Neuronal stem cell (in vitro differentiated cells): ENCODE measurements at places on chromosomes 1 and 21.
A peak's percentile ranks its signal among the peaks of the same experiment; 100 is the strongest.

- DNase-seq: peak; percentile 39
These were observed 49.8 kb upstream of the RIPK4 start for GRCh38 chr21:41816583-41817165.

- no peak for DNase-seq
These were observed 94.5 kb downstream of the SYT2 start for GRCh38 chr1:202615501-202616354.

GRCh38 chr1:65812065-65812464, 19.4 kb downstream of the PDE4B start:
- no peak for DNase-seq

DNA sequence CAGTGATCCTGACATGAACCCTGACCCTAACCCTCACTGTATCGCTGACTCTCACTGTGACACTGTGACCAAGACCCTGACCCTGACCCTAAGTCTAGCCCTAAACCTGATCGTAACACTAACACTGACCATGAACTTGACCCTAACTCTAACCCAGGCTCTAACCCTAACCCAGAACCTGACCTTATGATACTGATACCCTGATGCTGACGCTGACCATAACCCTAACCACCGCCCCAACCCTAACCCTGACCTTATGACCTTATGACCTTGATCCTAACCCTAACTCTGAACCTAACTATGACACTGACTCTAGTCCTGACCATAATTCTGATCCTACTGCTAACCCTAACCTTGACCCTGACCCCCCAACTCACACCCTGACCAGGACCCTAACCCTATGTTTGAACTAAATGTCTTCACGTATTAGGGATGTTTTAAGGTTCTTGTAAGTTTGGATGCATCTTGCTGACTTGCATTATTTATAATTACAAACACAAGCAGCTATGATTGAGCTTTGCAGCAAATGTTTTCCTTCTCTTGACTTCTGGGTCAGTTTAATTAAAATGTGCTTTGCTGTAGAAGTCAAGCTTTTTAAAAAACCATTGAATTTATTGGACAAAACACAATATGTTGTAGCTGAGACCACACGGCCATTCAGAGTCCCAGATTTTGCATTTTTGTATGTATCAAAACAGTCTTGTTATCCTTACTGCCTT, 23.9 kb upstream of the PRSS38 start:
- DNase-seq: no peak

- DNase-seq: no peak
These were observed 1.5 kb downstream of the STYXL2 start for GRCh38 chr1:167095368-167095767.

- no peak for DNase-seq
These were observed 14.0 kb downstream of the PMF1 start for GRCh38 chr1:156226782-156227181.

- DNase-seq: no peak
These were observed 104.9 kb downstream of the EPHB2 start for GRCh38 chr1:22815421-22816066.

GRCh38 chr21:32203877-32204480, 74.9 kb downstream of the MIS18A start:
- DNase-seq: no peak

DNA sequence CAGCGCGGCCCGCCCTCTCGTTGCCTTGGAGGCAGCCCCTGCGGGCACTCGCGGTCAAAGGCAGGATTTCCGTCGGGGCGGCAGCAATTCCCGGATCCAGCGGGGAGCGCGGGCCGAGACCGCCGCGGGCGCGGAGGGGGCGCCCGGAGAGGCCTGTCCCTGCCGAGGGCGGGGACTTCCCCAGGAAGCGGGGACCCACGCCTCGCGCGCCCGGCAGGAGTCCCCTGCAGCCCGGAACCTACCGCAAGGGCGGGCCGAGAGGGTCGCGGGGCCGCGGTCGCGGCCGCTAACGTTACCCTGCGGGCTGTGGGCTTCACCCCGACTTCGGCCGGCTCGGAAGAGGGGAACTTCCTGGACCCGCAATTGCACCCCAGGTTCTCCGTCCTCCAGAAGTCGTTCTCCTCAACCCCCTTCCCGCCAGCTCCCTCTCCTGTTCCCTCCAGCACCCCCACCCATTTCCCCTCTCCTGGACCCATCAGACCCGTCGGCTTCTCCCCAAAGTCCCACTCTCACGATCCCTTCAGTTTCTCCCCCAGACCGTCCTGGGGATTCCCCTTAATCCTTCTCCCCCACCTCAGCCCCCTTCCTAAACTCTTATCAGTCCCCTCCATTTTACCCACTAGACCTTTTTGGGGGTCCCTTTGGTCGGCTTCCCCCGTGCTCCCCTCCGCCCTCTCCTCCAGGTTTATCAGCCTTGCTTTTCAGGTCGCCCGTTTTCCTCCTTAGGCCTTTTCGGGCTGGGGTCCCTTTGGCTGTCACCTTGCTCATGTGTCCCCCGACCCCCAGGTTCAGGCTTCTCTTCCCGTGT, 604 bp downstream of the FGR start:
- DNase-seq: no peak

DNA sequence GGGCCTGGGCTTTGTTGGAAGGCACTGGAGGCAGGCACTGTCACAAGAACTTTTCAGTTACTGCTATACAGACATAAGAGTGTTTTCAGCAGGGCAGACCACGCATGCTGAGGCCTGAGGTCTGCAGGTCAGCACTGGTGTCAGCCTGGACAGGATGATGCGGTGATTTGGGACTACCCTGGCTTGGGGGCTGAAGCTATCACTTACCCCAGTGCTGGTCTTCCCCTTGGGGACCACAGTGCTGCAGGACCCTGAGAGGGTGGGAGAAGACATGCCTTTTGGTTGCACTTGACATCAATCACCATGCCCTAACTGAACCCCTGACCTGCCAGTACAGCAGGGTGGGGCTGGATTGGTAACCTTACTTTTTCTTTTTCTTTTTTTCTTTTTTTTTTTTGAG, 9.2 kb downstream of the DMRTB1 start:
- no peak for DNase-seq

GRCh38 chr1:108561689-108562326, 1.9 kb downstream of the EEIG2 start:
- no peak for DNase-seq

DNA sequence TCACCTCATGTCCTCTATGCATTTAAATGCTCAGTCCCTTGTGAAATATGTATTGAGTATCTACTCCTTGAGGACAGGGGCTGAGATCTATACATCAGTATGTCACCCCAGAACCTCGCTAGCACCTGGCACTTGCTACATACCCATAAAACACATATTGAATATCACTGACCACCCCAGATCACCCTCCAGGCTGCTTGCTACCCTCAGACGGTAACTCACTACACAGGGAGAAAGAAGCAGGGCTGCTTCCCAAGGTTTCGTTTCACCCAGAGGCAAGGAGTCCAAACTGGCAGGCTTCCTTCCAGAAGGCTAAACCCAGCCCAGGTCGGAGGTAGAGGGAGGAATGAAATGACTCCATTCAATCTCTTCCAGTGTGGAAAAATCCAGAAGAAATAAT, 8.5 kb downstream of the INKA2 start:
- DNase-seq: no peak

- no peak for DNase-seq
These were observed 15.4 kb upstream of the VSIG8 start for GRCh38 chr1:159877695-159878444.

DNA sequence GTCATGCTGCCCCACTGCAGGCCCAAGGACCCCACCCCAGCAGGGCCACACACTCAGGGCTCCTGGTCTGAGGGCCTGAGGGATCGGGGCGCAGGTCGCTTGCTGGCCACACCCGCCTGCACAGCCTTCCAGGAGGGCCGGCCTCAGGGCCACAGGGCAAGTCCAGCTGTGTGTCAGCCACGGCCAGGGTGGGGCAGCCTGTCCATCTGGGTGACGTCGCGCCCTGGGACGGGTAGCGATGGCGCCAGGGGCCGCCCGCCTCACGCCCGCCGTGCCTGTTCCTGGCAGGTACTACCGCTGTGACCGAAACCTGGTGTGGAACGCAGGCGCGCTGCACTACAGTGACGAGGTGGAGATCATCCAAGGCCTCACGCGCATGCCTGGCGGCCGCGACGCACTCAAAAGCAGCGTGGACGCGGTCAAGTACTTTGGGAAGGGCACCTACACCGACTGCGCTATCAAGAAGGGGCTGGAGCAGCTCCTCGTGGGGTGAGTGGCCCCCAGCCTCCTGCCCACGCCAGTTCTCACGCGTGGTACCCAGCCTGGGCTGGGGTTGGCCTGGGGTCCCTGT, 2.5 kb downstream of the COL6A1 start:
- DNase-seq: no peak

- DNase-seq: peak; percentile 5
These were observed 1211.0 kb upstream of the ADGRL4 start for GRCh38 chr1:80217377-80217986.

DNA sequence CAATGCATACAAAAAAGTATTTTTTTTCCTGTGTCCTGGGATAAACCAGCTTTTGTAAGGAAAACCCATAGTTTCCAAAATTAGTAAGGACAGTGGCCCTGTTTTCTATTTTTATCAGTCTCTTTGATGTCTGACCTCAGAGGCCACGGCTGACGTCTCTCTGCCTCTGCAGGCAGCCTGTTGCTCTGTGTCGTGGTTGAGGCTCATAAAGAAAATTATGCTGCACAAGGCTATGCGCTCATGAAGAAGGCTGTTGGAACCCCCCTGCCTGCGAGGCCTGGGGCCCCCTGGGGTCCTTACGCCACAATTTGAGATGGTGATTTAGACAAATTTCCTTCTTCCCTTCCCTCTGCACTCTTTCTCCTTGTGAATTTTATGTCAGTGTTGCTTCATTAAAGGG, 48.9 kb downstream of the AGPAT3 start:
- no peak for DNase-seq

DNA sequence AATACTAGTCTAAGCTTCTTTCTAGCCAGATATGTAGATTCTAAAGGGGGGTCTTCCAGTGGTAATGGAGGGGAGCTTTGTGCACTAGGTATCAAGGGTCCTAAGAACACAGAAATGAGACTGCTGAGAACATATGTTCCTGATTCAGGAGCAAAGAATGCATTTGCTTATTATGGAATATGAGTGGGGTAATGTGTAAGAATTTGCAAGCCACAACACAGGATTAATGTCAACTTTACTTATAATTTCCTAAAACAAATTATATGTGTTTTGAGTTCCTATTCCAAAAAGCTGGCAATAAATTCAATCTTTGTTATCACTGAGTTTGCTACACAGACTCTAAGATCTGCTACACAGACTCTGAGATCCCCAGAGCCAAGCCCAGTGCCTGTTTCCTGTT, 357.0 kb upstream of the PTBP2 start:
- no peak for DNase-seq

GRCh38 chr1:152110860-152111514, 4.3 kb downstream of the TCHH start:
- peak; percentile 20 for DNase-seq

DNA sequence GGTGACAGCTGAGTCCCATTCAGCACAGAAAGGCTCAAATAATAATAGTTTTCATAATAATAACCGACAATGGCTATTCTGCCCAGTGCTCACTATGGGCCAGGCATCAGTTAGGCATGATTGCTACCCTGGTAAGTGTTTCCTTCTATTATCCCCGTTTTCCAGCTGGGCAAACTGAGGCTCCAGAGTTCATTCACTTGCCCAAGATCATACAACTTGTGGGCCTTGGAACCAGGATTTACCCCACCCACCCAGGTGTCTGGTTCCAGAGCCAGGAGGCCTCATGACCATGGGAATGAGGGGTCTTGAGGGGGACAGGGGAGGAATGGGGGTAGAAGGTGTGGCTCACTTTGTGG, 518 bp downstream of the PLOD1 start:
- no peak for DNase-seq

GRCh38 chr21:26005464-26005863, 165.1 kb downstream of the APP start:
- no peak for DNase-seq

GRCh38 chr1:93784538-93784937, 94.5 kb downstream of the DNTTIP2 start:
- DNase-seq: no peak

GRCh38 chr1:78240191-78240590, 194.4 kb downstream of the GIPC2 start:
- DNase-seq: no peak

GRCh38 chr1:206649261-206649921, 14.1 kb downstream of the DYRK3 start:
- DNase-seq: no peak

GRCh38 chr1:178382372-178382771, 114.4 kb downstream of the CLEC20A start:
- DNase-seq: no peak

DNA sequence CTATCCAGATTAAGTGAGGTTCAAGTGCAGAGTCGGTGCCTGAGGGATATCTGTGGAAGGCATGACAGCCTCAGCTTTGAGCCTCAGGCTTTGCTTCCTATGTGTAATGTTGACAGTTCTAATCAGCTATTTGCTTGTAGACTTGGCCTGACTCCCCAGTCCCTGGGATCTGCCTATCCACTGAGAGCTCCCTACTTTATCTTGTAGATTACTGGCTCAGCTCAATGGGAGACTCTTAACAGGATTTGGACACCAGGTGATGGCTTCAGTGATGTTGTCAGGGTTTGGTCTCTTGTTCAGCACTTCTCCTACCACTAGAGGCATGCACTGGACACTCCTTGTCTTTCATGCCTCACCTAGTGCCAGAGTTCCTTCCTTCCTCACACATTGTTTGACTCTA, 126.6 kb upstream of the BEND5 start:
- no peak for DNase-seq

GRCh38 chr21:35475762-35476161, 426.7 kb upstream of the RUNX1 start:
- DNase-seq: no peak

DNA sequence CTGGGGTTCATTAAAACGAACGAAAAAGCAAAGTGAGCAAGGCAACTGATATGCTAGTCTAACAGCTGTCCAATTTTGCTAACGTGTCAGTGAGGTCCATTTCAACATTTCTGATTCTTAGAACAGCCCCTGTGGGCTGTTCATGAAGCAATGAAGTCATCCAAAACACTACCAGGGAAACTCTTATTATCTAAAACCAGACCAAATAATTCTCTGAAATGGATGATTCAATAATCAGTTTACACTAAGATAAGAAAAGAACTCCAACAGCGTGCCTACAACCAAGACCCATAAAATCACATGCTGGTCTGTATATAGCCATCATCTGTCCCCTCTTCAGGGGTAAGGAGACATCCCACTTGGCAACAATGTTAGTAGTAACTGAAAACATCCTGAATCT, 122.7 kb downstream of the TGFBR3 start:
- DNase-seq: no peak

DNA sequence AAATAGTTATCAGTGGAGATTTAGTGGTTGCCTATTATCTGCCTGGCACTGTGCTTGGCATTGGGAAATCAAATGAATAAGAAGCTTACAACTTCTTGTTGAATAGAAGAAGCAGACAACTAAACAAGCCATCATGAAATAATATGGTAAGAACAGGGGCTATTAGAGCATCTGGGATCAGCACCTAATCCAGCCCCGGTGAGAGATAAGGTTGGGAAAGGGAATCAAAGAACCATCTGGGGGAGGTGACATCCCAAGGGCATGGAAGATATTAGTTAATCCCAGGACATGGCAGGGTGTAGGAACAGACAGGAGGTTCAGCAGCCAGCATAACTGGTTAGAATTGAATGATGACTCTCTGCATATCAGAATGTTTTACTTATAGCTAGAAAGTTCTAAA, 36.3 kb upstream of the SUCO start:
- no peak for DNase-seq
